ENCODE measurements at places on chromosomes 1 and 21. TPM values are rescaled to one million over a fixed set of nuclear protein-coding genes. Genes with fewer than 3 reads are reported as not detected.

GRCh38 chr1:160638926-160639325 lies 7.9 kb downstream of the SLAMF1 start:
- H3K27me3 ChIP-seq: no peaks in the 10 kb centered on the region
- no peak for DNase-seq
- no peak overlapping the region for H3K4me3 ChIP-seq
- H3K4me1 ChIP-seq: peaks cover 50% of the 10 kb centered on the region

GRCh38 chr1:216902669-216903381 lies 179.6 kb upstream of the ESRRG start:
- H3K36me3 ChIP-seq: no peaks in the 10 kb centered on the region
- no peaks in the 10 kb centered on the region for H3K4me1 ChIP-seq
- no peak overlapping the region for H3K4me3 ChIP-seq
- H3K27me3 ChIP-seq: no peaks in the 10 kb centered on the region
- H3K27ac ChIP-seq: no peak overlapping the region
- DNase-seq: no peak

RYR2 gene
- total RNA-seq: 1.2 TPM

- no peaks in the 10 kb centered on the region for H3K27me3 ChIP-seq
- H3K36me3 ChIP-seq: no peaks in the 10 kb centered on the region
- H3K27ac ChIP-seq: no peak overlapping the region
Measured at GRCh38 chr21:43609501-43610340, 49.6 kb downstream of the HSF2BP start.

- H3K27me3 ChIP-seq: no peaks in the 10 kb centered on the region
- no peak overlapping the region for H3K4me3 ChIP-seq
- H3K27ac ChIP-seq: no peak overlapping the region
- H3K36me3 ChIP-seq: no peaks in the 10 kb centered on the region
- no peaks in the 10 kb centered on the region for H3K4me1 ChIP-seq
Measured at GRCh38 chr1:104884939-104885338, 1135.2 kb downstream of the AMY1C start.

Measured in natural killer cell (primary cell).